ENCODE measurements at places on chromosomes 4 and X.
A peak's percentile ranks its signal among the peaks of the same experiment; 100 is the strongest.

DNA sequence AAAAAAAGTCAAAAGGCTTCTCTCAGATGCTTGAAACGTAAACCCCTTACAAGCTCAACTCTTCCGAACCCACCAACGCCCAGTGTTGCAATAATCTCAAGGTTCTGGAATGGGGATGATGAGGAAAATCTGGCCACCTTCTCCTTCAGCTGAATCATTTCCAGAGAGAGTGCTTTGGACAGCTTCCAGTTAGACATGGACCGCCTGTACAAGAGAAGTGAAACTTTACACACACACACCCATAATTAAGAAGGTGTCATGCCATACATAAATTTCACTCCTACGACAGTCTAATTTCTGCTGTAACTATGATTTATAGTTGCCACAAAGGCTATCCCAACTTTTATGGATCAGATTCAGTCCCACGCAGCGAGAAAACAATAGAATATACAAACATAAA lies 72.3 kb downstream of the PRKG2 start:
- no peak for DNase-seq

DNA sequence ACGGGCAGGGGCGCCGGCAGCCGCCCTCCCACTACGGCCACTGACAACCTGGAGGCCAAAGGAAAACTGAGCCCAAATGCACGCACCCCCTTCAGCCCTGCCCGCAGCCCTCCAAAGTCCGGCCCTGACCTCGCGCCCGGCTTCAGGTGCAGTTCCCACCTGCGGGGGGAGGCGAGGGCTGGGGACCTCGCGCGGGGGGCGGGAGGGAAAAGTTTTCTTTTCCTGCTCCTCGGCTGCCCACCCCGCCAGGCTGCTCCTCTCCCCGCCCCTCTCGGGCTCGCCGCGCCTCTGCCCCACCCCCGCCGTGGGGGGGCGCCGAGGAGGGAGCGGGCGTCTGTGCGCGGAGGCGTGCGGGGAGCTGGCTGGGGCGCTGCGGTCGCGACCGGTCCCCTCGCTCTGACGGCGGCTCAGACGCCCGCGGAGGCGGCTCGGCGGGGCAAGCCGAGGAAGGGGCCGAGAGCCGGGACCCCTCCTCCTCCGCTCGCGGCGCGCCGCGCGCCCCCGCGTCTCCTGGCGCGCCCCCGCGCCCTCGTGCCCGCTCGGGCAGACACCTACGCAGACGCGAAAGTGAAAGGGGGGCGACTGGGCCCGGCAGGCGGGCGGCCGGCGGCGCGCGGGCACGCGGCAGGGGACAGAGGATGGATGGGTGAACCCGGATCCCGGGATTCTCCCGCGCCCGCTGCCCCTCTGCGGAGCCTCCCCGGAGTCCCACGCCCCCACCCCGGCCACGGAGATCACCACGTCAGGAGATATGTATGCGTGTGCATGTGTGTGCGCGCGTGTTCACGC lies 3.1 kb upstream of the NR3C2 start:
- DNase-seq: peak; percentile 20

DNA sequence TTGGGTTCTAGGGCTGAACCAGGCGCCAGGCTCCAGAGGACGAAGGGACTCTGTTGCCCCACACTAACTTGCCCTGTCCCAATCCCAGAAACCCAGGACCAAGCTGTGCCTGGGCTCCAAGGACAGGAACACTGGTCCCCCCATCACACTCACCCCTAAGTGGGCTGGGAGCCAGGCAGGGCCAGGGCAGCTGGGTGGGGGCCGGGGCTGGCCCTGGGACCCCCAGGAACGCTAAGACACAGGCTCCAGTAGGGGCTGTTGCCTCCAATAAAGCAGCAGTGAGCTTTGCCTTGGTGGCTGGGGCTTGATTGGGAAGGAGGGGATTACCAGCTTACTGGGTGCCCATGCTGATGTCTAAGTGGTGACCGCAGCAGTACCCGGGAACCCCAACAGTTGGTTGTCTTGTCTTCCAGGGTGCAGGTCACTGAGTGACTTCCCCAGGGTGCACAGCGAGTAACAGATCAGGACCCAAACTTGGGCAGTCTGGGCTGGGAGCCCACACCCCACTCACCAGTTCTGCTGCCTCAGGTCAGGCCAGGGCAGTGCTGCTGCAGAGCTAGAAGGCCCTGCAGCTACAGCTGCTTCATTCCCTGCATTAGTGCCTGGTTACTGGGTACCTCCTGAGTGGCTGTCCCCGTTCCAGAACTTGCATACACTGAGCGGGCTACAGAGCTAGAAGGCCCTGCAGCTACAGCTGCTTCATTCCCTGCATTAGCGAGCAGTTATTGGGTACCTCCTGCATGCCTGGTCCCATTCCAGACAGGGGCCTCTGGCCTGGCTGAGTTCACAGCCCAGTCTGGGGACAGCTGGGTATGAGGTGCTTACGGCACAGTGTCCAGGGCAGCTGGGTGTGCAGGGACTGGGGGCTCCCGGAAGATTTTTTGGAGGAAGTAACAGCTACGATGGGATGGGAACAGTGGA lies 9.4 kb upstream of the ADD1 start:
- no peak for DNase-seq

GRCh38 chr4:103591841-103592240 lies 127.9 kb downstream of the TACR3 start:
- DNase-seq: no peak

DNA sequence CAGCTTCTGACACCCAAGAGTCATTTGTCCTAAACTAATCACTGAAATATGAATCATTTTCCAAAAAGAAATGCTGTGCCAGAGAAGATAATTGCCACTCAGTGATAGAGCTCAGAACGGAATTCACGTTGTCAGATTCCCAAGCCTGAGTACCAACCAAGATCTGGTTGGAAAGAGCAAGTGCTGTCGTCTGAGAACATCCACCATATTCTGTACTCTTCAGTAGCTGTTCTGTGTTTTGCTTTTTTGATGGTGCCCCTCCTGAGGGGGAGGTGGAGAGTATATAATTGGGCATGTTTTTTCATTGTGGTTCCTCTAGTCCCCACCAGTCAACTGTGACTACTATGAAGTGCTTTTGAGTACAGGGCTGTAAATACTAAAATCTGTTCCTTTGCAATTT lies 13.2 kb downstream of the RUFY3 start:
- DNase-seq: no peak
